ENCODE measurements at places on chromosomes 16 and 17.

GRCh38 chr17:75009139-75009724 lies 3.2 kb upstream of the MRPL58 start:
- no peak for DNase-seq

GRCh38 chr16:66846831-66847230 lies 2.6 kb downstream of the CA7 start:
- DNase-seq: no peak

- DNase-seq: no peak
Observed at GRCh38 chr16:20611975-20612481, 35.9 kb upstream of the ACSM2B start.

DNA sequence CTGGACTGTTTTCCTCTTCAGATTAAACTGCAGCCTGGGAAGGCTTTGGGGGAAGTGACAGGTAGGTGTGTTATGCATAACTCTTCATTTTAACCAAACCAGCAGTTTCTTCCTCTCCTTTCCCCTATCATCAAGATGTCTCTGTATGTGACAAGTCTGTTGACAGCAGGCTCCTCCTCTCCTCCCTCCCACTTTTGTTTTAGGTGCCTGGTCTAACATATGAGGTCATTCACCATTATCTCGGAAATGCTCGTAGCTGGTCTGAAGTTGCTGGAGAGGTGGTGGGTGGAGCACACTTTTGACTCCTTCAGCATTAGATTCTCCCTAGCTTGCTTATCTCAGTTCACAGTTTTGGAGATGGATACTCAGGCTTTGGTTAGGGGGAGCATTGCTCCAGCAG lies 571.0 kb upstream of the EEF2KMT start:
- DNase-seq: no peak

- DNase-seq: no peak
Observed at GRCh38 chr17:36071751-36072150, 7.7 kb downstream of the CCL18 start.

GRCh38 chr17:73489333-73489732 lies 154.9 kb downstream of the SDK2 start:
- no peak for DNase-seq

DNA sequence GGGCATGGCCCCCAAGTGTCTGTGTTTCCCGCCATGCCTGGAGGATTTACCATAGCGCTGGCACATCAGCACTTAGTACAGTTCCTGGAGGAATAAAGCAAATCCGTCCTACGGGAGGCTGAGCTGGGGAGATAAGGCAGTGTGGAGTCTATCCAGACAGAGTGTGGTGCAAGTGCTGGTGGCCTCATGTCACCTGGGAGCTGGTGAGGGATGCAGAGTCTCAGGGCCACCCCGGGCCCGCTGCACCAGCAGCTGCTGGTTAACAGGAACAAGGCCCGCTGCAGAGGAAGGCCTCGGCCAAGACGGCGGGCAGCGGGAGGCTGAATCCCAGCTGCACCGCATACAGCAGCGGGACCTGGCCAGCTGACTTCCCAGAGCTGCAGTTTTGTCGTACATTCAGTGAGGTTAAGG lies 57.3 kb upstream of the CDC42EP4 start:
- DNase-seq: no peak
